A673 (cell line): ENCODE measurements at places on chromosomes 11 and 22.

GRCh38 chr11:119700030-119700429 is 29.0 kb downstream of the NECTIN1 start:
- DNase-seq: no peak

DNA sequence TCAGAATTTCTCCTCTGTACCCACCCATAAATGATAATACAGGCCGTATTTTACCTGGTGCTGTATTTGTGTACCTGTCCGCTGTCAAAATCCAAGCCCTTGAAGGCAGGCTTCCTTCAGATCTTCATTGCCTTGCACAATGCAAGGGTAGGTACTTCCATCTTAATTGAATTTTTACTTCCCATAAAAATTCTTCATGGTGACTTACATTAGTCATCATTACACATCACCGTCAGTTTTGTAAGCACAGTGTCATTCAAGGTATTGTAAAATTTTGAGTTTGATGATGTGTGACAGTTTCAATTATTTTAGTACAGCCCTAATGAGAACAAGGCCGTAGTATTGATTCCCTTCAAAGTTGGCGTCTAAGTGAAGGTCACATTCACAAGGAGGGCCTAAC is 770 bp upstream of the TSG101 start:
- peak; percentile 18 for DNase-seq

GRCh38 chr11:45405916-45406670 is 120.0 kb upstream of the SYT13 start:
- DNase-seq: peak; percentile 49

DNA sequence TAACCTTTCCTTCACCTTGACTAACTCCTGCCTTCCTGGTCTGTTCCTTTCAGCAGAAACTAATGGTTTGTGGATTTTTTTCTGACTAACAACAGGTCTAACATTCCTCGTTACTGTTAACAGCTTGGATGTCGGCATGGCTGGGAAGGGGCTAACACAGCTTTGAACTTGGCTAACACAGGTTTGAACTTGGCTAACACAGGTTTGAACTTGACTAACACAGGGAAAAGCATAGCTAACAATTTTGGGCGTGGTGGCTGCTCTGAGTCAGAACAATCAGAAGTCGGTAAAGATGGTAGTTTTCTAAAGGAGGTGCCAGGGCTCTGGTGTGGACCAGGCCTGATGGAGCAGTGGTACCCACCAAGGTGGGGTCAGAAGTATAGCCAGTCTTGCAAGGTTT is 16.1 kb downstream of the MIAT start:
- no peak for DNase-seq

GRCh38 chr22:45510376-45511232 is 7.9 kb downstream of the FBLN1 start:
- no peak for DNase-seq

- DNase-seq: no peak
These were observed 150.7 kb downstream of the CCDC34 start for GRCh38 chr11:27212248-27212780.

- DNase-seq: no peak
These were observed 1075.0 kb downstream of the BRD1 start for GRCh38 chr22:48752451-48753380.

GRCh38 chr11:17217401-17217800 is 9.6 kb upstream of the PIK3C2A start:
- no peak for DNase-seq

GRCh38 chr11:19432370-19433061 is 191.8 kb upstream of the E2F8 start:
- DNase-seq: no peak

- no peak for DNase-seq
These were observed 47.6 kb downstream of the FLI1 start for GRCh38 chr11:128741511-128741910.

GRCh38 chr22:20028855-20029549 is 8.1 kb downstream of the TANGO2 start:
- DNase-seq: no peak

GRCh38 chr11:128260398-128260797 is 327.0 kb downstream of the ETS1 start:
- DNase-seq: no peak

- no peak for DNase-seq
These were observed 42.6 kb downstream of the TEAD1 start for GRCh38 chr11:12716816-12717215.

DNA sequence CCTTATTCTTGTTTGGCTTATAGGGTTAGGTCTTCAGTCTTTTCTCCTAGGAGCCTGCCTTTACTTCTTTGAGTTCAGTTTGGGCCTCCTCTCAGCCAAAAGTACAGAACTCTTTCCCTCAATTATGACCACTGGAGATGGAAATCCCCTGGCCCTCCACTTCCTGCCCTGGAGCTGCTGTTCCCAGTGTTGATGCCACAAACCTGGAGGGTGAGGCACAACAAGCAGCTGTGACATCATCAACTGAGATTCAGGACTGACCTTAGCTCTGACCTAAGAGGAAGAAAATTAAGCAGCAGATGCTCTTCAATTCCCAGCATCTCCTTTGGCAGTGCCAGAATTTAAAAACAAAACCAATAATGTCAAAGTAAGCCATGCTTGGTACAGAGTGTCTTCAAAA is 3.0 kb downstream of the ABTB2 start:
- no peak for DNase-seq

DNA sequence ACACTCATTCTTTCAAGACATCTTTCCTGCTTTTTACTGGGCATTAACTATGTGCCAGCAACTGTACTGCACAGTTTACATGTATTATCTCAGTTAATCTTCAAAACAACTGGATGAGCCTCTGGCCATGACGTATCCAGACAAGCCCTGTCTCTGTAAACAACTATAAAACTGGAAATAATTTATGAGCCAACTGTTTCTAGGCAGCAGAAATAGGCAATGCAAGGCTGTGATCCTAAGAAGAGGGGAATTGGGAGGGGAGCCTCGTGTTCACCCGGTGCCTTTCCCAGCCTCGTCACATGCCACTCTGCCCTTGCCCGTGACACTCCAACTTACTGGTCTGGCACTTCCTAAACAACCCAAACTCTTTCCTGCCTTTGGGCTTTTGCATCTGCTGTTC is 82.8 kb downstream of the FBXO7 start:
- no peak for DNase-seq

GRCh38 chr11:1125803-1126202 is 31.9 kb upstream of the MUC5AC start:
- no peak for DNase-seq

DNA sequence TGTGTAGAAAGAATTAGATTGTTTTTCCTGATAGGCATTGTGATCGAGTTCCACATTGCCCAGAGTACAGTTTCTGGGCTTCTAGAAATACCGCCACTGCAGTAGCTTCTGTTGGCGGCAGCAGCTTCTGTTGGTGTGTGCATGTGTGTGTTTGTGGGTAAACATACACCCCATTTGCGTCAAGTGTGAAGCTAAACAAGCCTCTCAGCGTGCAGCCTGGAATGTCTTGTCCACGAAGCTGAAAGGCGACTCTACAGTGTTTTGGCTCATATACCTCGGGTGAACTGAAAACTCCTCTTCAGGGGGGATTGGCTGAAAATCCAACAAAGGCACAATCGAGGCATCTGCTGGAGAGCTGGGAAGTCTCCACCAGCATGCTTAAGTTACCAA is 112.0 kb upstream of the E2F8 start:
- DNase-seq: no peak

DNA sequence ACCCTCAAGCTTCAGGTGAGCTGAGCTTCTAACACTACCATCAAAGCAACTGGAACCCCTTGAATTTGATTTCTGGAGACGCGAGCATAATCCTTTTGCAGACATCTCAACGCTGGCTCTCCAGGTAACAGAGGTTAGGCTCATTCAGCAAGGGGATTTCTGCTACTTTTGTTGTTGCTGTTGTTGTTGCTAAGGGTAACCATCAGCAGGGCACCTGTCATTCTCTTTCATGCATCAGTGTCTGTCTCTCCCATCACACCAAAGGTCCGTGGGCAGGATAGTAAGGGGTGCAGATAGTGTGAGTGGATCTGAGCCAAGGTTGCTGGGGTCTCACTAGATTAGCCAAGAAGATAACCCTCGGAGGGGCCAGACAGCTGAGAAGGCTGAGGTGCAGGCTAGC is 90.3 kb downstream of the TP53I11 start:
- DNase-seq: no peak

DNA sequence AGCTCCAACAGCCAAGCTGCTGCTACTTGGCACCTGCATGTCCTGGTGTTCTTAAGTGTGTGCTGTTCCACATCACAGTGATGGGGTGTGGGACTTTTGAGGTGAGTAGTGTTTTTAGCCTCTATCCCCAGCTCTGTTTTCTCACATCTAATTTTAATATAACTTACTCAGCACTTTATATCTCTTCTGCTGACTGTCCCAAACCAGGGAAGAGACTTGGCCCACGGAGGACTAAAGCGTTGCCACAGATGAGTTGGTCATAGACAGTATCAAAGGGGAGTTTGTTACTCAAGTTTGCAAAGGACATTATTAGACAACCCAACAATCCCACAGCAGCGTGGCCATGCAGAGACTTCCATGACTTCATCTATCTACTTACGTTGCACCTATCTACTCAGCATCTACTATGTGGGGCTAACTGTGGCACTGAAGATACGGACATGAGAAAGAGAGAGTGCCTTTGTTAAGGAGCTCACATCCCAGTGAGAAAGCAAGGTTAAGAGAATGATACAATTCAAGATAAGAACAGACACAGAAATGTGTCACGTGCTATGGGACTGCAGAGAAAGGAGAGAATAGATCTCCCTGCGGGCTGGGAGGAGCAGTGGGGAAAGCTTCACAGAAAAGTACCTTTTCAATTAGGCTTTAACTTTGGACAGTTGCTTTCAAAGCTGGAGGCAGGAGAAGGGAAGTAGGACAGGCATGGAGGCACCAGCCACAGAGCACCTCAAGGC is 82.4 kb downstream of the ME3 start:
- no peak for DNase-seq

- DNase-seq: no peak
These were observed 5.5 kb downstream of the CERK start for GRCh38 chr22:46732513-46732912.
